Thymus (tissue), 14 donors: ENCODE measurements at places on chromosomes 4 and X. TPM values are rescaled to one million over a fixed set of nuclear protein-coding genes. Genes with fewer than 3 reads are reported as not detected.

- H3K27ac ChIP-seq = no peak overlapping the region
- no peaks in the 10 kb centered on the region for H3K36me3 ChIP-seq
- H3K4me3 ChIP-seq = no peak overlapping the region
- no peak for DNase-seq
These were observed 210.7 kb downstream of the MAML3 start for GRCh38 chr4:139943277-139943676.

DNA sequence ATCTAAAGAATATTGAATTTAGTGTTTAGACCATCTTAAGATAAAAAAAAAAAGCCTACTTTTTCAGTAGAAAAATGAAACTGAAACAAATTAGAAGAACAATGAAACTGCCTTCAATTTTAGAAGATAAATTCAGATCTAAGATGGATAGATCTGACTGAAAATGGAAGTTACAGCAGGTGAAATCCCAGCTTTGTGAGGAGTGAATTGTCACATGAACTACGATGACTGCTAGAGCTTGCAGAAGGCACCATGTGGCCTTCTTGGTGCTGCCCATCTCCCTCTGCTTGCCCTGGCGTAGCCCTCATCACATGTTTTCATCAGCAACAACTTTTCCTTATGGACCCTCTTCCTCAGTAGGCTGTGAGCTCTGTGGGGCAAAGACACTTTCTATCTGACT lies 51.4 kb upstream of the EMCN start:
- H3K4me1 ChIP-seq = no peaks in the 10 kb centered on the region
- no peak for DNase-seq
- no peak overlapping the region for H3K27ac ChIP-seq
- no peak overlapping the region for H3K4me3 ChIP-seq
- no peaks in the 10 kb centered on the region for H3K36me3 ChIP-seq

DNA sequence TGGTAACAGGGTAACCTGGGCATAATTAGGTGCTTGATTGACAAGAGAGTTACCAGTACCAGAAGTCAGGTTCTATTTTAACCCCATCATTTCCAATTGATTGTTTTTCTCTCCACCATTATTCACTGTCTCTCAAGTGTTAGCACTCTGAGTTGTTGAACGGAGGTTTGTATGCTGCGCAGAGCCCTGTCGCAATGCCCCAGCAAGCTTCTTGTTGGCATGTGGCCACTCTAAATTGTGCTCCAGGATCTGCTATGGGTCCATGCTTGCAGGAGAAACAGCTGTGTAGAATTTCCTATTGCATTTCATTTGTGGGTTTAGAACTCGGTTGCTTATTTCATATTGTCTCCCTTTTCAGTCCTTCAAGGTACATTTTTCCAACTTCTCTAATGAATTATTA lies 98.2 kb downstream of the KLHL8 start:
- H3K4me1 ChIP-seq = no peaks in the 10 kb centered on the region
- H3K4me3 ChIP-seq = no peak overlapping the region
- H3K36me3 ChIP-seq = peaks cover 65% of the 10 kb centered on the region
- no peak overlapping the region for H3K27ac ChIP-seq
- DNase-seq = no peak
- H3K27me3 ChIP-seq = no peaks in the 10 kb centered on the region

DNA sequence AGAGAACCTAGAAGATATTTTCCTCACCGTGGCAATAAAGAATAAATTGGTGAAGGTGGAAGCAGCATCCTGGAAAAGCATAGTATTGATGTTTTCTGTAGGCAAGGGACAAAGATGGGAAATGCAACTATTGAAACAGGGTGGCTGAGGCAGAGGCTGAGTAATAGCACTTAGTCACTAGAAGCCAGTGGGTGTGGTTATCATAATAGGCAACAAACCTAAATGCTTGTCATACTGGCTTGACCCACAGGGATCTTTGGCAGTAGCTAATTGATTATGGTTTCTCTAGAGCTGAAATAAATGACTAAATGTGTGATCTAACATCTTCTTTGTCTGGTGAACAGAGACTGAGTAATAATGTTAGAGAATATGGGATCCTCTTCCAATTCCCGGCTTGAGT lies 353.6 kb upstream of the RPS6KA3 start:
- no peaks in the 10 kb centered on the region for H3K27me3 ChIP-seq
- H3K4me1 ChIP-seq = no peaks in the 10 kb centered on the region
- DNase-seq = no peak
- no peak overlapping the region for H3K4me3 ChIP-seq
- H3K36me3 ChIP-seq = no peaks in the 10 kb centered on the region

DNA sequence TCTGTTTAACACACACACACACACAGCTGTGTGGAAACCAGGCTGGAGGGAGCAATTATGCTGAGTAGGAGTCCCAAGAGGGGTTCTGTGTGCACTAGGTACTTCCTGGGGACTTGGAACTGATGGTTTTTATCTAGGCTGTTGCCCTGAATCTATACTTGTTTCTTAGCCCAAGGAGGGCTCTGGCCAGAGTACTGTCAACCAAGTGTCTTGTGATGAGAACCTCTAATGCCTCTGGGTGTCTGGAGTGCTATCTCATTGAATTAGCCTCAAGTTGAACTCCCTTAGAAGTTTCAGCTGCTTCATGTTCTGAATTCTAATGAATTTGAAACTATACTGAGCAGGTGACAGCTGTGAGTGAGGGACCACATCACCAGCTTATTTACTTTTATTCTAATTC lies 16.6 kb downstream of the ARHGAP24 start:
- H3K36me3 ChIP-seq = no peaks in the 10 kb centered on the region
- DNase-seq = no peak
- no peak overlapping the region for H3K27ac ChIP-seq
- H3K27me3 ChIP-seq = no peaks in the 10 kb centered on the region

- no peak for DNase-seq
- no peak overlapping the region for H3K27ac ChIP-seq
- H3K36me3 ChIP-seq = no peaks in the 10 kb centered on the region
- H3K27me3 ChIP-seq = no peaks in the 10 kb centered on the region
These were observed 28.8 kb upstream of the CXCL2 start for GRCh38 chr4:74127745-74128144.

GRCh38 chrX:100315566-100315965 lies 94.5 kb downstream of the PCDH19 start:
- no peaks in the 10 kb centered on the region for H3K4me1 ChIP-seq
- H3K27me3 ChIP-seq = no peaks in the 10 kb centered on the region
- no peak overlapping the region for H3K4me3 ChIP-seq
- no peaks in the 10 kb centered on the region for H3K36me3 ChIP-seq

DNA sequence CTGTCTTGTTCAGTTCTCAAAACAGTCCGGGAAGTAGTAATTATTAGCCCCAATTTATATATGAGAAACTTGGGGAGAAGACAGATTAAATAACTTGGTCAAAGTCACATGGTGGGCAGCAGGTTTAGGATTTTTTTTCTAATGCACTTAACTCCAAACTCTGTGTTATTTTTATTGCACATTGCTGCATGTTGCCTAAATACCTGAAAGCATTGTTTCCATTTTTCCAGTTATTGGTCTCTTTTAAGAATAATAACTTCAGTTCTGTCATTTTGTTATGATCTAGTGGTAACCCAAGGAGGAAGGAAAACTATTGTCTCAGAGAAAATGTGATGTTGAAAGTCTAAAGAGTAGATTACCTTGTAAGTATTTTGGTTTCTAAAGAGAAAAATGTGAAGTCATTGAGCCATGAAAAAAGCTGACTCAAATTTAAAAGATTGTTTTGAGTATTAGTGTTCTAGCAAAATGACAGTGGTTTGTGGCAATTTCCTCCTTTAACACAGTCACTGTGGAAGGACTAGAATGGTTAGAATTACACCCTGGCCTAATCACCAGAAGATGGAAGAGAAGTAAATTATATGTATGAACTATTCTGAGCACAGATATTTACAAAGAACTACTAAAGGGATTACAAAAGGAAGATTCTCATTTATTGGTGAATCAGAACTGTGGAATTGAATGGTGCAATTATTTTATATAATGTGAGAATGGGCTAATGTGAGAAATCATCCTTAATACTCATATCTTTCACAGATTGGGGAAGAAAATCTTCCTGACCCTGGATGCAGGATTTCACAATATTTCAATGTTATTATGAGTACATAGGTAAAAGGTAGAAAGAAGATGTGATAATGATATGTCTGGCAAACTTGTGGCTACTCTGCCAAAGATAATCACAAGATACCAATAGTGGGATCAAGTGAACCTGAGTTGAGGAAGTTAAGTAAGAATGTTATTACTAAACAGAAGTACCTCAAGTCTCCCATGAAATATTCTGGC lies 21.7 kb upstream of the CXCL8 start:
- no peaks in the 10 kb centered on the region for H3K27me3 ChIP-seq
- no peaks in the 10 kb centered on the region for H3K36me3 ChIP-seq
- DNase-seq = no peak
- peaks cover 5% of the 10 kb centered on the region for H3K4me1 ChIP-seq
- H3K27ac ChIP-seq = no peak overlapping the region

- no peaks in the 10 kb centered on the region for H3K4me1 ChIP-seq
- H3K36me3 ChIP-seq = peaks cover 2% of the 10 kb centered on the region
- H3K27ac ChIP-seq = no peak overlapping the region
- no peaks in the 10 kb centered on the region for H3K27me3 ChIP-seq
- DNase-seq = no peak
These were observed 85.6 kb downstream of the ZNF674 start for GRCh38 chrX:46459603-46460002.

DNA sequence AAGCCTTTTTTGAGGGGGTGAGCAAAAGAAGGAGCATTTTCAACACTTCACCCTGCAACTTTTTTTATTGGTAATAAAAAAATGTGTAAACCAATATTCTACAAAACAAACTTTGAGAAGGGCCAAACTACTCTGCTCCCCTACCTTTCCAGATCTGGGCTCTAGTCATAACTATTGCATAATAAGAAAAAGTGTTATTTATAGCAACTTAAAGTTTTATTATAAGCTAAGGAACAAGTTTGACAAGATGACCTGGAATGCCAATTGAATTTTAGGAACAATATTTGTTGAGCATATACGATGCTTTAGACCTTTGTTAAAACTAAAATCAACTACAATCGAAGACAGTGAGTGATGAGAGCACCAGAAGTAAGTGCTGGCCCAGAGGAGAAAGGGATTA lies 409.6 kb downstream of the IL15 start:
- no peak overlapping the region for H3K4me3 ChIP-seq
- no peak for DNase-seq
- H3K27me3 ChIP-seq = no peaks in the 10 kb centered on the region
- no peak overlapping the region for H3K27ac ChIP-seq
- no peaks in the 10 kb centered on the region for H3K4me1 ChIP-seq

DNA sequence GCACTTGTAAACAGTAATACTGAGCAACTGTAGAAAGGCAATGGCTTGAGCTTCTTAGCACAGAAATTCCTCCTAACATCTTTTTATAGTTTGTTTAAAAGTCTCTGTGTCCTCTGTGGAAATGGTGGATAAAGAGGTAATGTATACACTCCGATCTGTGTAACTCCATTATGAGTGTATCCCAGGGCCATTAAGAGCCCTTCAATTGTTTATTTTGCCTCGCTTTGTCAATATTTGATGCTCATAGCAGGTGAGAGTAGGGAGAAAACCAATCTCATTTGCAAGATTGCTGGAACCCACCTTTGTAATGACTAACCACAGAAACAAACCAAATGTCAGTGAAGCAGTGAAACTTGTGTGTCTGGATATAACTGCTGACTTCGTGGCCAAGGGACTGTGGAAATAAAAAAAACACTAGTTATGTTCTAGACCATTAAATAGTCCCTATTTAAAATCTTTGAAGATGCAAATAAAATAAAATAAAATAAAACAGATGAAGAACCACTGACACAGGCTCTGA lies 598.2 kb upstream of the BOD1L1 start:
- H3K4me3 ChIP-seq = no peak overlapping the region
- no peak for DNase-seq
- no peaks in the 10 kb centered on the region for H3K4me1 ChIP-seq

The FGF13 gene
- total RNA-seq = 1.1 TPM

The MAGEB16 gene
- not detected for total RNA-seq

The PHKA1 gene
- total RNA-seq = 2.1 TPM

The CT45A5 gene
- total RNA-seq = not detected

The GRIA3 gene
- total RNA-seq = 0.61 TPM

The FAM53A gene
- 1.0 TPM for total RNA-seq
